Right lobe of liver (tissue), 6 donors: ENCODE measurements at places on chromosomes 2 and 18.

DNA sequence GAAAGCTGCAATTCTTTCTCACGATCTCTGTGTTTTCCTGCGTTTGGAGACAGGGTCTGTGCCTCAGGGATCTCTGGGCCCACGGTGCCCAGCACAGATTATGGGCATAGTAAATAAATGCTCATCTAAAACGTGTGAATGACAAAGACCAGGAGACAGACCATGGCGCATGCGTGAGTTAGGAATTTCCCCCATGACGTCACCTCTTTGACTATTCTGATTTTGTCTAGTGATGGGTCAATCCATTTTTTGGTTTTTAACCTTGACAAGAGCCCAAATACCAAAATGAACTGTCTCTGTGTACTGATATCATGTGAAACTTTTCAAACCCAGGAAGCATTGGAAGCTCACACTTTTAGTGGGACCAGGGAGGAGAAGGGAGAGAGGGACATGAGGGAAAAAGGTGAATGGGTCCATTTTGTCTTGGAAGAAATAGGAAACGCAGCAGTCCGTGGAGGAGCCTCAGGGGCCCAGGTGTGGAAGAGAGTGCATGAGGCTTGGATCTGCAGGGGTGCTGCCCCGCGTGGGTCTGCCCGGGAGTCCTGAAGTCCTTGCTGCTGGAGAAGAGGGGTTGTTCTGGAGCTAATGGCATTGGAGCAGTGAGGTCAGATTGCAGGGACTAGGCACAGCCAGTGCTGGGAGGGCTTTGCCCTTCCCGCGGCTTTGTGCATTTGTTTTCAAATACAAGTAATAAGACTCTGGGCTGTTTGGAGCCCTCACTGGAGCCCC is 172.2 kb downstream of the ASB1 start:
- no peak for DNase-seq

DNA sequence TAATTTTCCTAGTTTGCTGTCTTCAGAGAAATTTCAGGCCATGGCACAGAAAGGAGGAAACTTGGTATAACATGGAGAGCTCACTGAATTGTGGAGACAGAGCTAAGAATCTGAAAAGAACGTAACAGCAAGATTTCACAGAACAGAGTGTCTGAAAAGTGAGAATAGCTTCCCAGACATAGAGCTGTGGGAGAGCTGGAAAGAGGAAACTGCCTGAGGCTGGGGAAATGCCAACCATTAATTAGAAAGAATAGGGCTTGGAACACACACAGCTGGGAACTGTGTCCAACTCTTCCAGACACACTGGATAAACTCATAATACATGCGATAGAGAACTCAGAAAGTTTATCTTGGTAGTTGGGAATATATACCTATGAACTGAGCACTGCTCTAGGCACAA is 51.6 kb upstream of the KYNU start:
- no peak for DNase-seq

DNA sequence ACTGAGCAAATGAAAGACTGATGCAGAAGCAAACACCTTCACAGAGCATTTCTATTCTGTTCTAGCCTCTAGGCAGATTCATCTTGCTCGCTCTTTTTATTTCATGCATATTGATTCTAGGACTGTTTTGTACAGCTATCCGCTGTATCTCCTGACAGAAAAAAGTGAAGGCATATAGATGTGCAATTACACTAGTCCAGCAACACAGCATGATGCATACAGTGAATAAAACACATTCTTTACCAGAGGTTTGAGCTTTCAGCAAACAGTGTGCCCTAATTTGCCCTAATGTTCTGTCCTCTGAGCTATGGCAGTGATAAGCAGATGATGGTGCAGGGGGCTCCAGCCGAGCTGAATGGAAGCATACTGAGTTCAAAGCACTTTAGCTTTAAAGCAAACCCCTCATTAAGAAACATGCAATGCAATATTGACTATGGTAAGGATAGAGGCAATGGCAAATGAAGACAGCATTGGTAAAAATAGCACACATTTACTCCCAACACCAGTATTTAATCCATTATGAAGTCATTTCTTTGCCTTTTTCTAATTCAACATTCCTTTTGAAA is 141.2 kb upstream of the RGPD4 start:
- no peak for DNase-seq

DNA sequence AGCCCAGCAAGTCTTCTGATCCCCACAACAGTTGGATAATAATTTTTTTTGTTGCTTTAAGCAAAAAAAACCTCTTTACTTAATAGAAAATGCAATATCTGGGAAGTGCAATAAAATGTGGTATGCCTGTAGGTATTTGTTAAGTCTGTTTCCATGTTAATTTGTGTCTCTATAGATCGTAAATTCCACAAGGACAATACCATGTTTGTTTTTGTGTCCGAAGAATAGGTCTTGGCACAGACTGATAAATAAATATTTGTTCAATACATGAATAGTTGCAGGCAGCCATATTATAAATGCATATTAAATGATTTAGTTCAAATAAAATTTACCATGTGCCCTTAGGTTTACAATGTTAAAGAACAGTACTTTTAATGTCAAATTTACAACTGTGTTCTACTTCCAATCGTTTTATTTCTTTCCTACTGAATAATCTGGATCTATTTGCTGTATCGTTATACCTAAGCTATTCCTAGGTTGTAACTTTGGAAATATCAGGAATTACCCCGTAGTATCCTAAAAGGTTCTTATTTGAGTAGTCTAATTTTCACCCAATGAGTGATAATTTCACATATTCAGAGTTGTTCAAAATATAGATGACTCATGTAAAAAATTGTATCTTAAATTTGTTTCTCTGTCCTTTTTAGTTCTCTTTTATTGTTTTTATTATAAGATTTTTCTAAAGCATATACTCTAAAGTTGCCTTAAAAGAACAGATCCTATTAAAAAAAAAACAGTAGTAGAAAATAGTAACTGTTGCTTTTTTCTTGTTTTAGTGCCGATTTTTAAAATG is 151.8 kb downstream of the EHBP1 start:
- no peak for DNase-seq

- DNase-seq: peak; percentile 86
Observed at GRCh38 chr2:96801005-96801785, 14.9 kb upstream of the CNNM3 start.

- no peak for DNase-seq
Observed at GRCh38 chr2:160956243-160956802, 203.9 kb upstream of the TANK start.

GRCh38 chr18:77016936-77017335 is 115.6 kb downstream of the MBP start:
- no peak for DNase-seq

GRCh38 chr2:219284501-219285372 is 5.6 kb downstream of the DNAJB2 start:
- DNase-seq: no peak

GRCh38 chr2:183671233-183671632 is 547.0 kb downstream of the NUP35 start:
- DNase-seq: no peak

DNA sequence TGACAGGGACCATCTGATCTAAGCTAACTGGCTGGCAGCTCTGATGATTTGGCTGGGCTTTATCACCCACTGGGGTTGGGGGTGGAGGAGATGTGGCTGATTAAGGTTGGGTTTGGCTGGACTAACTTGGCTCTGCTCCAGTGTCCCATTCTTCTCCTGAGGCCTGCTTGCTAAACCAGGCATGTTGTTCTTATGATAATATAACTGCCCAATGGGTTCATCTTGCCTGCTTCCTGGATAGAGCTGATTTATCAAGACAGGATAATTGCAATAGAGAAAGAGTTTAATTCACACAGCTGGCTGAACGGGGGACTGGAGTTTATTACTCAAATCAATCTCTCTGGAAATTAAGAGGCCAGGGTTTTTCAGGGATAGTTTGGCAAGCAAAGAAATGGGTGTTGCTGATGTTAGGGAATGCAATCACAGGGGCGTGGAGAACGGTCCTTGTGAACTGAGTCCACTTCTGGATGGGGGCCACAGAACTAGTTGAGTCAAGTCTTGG is 150.4 kb downstream of the PTH2R start:
- no peak for DNase-seq

- no peak for DNase-seq
Observed at GRCh38 chr18:25814841-25815458, 275.5 kb downstream of the SS18 start.

DNA sequence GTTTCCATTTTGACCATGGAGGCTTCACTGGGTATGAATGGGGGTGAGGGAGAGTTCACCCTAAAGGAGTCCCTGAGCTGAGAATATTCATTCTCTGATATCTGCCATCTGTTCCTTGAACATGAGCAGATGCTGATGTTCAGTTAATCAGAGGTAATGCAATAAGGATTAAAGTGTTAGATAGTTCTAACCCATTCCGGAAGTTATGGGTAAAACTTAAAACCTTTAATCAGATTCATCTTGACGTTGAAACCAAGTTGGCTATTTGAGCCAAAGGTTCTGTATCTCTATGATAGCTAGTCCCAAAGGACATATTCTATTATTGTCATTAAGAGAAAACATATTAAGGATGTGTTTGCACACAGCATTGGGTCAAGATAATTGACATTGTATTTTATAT is 268.9 kb downstream of the PLCL1 start:
- no peak for DNase-seq

DNA sequence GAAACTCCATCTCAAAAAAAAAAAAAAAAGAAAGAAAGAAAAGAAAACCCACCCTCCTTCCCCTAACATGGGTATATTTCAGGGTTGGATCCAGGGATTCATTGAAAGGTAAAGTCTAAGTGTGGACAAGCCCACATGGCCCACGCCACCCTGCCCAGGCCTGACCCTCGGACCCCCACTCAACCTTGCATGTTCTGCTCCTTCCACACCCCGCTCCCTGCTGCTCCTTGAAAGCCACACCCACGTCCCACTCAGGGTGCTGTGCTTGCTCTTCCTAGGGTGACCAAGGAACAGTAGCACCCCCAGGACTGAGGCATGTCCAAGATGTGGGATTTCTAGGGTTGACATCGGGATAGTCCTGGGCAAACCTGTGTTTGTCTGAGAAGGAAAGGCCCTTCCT is 172.7 kb upstream of the MYCN start:
- no peak for DNase-seq

- no peak for DNase-seq
Observed at GRCh38 chr2:160075171-160075570, 12.8 kb upstream of the PLA2R1 start.

DNA sequence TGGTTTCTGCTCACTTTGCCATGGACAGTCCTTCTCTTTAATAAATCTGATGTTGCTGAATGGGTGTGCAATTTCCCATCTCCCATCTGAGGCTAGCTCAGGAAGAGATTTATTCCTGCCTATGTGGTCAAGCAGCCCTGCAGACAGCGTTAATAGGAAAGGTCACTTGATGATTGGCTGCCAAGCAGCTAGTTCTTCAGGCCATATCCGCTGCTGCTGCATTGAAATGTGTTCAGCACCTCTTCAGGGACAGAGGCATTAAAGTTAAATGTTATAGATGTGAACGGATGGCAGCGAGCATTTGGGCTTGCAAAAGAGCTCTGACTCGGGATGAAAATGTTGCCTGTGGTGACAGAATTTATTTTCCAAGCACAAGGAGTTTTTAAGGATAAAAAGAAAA is 474.2 kb downstream of the PIK3C3 start:
- no peak for DNase-seq

DNA sequence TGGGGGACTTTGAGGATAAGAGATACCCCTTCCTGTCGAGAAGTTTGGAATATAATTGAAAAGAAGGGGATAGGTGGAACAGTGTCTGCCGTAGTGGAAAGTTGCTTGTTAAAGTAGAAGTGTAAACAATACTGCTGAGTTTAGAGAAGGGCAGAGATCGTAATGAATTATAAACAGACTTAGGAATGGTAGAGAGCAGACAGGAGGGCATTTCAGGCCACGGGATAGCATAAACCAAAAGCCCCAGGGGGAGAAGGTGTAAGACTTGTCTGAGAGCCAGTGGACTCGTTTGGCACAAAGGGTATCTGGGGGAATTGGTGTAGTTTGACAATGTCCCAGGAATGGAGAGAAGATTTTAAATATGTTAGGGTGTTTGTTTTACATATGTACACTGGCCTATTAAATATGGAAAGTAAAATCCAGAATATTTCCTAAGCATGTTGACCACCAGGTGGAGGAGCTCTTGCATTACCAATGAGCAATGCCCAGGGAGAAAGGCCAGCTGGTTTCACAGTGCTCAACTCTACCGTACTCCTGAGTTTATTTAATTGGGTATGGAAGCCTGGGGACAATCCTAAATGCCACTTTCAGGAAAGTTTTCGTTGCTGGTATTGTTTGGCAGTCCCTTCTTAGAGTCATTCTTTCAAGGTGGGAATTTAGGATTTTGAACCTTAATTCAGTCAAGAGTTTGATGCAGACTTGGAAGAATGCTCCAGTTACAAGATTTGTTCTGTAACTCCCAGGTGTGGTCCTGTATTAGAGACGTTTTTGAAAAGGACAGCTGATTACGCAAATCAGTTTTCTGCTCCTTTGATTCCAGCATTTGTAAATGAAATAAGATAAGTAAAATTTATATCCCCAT is 7.5 kb downstream of the COPS8 start:
- DNase-seq: no peak

- DNase-seq: no peak
Observed at GRCh38 chr18:26424428-26425147, 123.8 kb downstream of the KCTD1 start.

GRCh38 chr2:100320547-100321178 is 1.6 kb downstream of the LONRF2 start:
- DNase-seq: no peak

DNA sequence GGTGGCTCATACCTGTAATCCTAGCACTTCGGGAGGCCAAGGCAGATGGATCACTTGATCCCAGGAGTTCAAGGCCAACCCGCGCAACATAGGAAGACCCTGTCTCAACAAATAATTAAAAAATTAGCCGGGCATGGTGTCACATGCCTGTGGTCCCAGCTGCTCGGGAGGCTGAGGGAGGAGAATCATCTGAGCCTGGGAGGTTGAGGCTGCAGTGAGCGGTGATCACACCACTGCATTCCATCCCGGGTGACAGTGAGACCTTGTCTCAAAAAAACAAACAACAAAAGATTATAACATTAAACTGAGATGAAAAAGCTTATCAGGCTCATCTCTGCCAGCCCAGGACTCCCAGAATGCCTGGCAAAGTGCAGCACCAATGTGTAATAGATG is 50.5 kb downstream of the PAPOLG start:
- no peak for DNase-seq

- no peak for DNase-seq
Observed at GRCh38 chr2:24763843-24764242, 29.3 kb downstream of the PTRHD1 start.

DNA sequence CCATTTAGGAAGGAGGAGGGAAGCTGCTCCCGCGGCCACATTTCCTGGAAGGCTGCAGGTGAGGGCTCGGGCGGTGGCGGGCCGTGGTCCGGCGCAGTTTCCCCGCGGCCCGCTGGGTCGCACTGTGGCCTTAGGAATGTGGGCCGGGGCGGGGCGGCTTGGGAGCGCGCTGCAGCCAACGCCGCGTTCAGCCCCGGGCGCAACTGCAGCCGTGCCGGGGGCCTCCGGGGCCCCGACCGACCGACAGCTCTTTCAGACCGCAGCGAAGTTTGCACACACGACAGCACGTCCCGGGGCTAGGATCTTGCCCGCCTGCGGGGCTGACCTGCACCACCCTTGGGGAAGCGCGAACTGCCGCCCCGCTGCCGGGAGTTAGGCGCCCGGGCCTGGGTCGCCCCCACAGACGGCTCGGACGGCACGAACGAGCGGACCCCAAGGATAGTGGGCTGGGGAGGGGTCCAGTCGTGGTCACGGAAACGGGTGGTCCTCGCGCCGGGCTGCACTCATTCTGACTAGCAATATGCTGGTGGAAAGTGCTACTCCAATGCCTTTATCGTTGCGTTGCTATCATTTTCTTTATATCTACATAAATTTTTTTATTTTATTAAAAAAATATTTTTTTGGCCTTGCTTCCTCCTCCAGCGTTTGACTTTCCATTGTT is 69.9 kb upstream of the DLX2 start:
- DNase-seq: peak; percentile 80

- DNase-seq: no peak
Observed at GRCh38 chr18:50879302-50880118, 592 bp downstream of the ME2 start.
